BJ (cell line): ENCODE measurements at places on chromosomes 1 and 21.

- no peak for DNase-seq
These were observed 142.1 kb downstream of the MRPS6 start for GRCh38 chr21:34215501-34215900.

DNA sequence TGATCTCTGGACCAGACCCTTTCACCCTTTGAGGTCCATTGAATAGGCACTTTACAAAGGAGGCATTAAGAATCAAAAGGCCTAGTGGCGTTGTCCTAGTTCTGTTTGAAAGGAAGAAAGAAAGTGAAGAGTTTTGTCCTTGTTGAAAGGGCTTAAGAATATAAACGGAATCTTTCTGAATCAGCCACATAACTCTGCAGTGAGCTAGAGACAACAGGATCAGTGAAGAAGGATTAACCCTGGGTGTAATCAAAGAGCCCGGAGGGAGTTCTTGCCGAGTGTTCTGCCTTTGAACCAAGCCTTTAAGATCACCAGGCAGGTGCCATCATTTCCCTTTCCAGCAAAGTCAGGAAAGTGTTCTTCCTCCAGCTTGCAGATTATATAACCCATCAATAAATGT, 54.8 kb upstream of the CNTN2 start:
- no peak for DNase-seq

- no peak for DNase-seq
These were observed 60.7 kb downstream of the SH3GLB1 start for GRCh38 chr1:86765073-86765472.

- DNase-seq, result no peak
These were observed 11.7 kb downstream of the IFFO2 start for GRCh38 chr1:18944810-18945209.

DNA sequence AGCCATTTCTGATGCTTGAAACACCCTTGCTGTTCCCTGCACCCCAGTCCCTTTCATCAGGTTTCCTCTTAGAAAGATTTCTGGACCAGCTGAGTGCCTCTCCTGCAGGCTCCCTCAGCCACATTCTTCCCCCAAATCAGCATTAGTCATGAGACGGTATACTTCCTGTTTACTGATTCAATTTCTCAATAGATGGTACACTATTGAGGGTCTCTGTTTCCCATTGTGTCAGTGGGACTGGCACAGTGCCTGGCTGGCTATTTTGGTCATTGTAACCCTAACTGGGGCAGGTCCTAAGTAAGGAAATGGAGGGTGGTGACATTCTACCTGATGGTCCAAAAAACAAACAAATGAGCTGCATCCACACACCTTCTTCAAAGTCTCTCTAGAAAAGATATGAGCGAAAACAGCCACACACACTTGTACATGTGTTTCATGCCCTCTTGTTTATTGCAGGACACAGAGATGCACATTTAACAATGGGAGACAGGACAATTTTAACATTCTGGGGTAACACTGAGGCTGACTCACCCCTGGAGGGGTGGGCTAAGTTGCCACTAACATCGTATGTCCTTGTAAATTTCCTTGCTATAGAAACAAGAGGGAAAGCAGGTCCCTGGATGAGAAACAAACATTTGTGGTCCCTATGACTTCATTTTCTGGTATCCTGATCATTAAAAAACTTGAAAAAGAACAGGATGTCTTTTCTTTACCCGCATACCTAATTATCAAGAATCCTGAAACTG, 77.5 kb downstream of the RRAGC start:
- no peak for DNase-seq

- DNase-seq, result peak; percentile 12
These were observed 1004.0 kb downstream of the KCNT2 start for GRCh38 chr1:195604287-195604686.

DNA sequence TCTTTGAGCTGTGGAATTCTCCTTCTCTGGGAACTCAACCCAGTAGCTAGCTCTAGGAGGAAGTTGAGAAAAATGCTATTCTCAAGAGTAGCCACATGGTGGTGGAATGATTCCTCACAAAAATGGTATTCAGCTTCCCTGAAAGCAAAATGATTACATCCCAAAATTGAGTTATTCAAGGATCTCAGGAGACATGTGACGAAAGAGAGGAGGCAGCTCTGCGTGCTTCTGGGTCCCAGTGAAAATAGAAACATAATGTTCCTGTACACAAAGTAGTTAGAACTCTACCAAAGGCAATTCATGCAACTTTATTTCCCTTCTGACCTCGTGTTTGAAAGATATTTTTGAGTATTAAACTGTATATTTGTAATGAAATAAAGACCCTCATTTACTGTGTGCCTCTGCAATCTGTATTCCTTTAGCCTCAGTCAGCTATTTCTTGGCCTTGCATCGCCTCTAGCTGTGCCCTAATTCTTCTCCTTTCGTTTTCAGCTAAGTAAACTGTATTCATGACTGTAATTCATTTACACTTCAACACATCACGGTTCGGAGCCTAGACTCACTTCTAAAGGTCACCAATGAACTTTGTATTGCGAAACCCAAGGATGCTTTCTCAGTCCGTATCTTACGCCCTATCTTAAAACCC, 167.3 kb downstream of the FASLG start:
- DNase-seq, result peak; percentile 76

DNA sequence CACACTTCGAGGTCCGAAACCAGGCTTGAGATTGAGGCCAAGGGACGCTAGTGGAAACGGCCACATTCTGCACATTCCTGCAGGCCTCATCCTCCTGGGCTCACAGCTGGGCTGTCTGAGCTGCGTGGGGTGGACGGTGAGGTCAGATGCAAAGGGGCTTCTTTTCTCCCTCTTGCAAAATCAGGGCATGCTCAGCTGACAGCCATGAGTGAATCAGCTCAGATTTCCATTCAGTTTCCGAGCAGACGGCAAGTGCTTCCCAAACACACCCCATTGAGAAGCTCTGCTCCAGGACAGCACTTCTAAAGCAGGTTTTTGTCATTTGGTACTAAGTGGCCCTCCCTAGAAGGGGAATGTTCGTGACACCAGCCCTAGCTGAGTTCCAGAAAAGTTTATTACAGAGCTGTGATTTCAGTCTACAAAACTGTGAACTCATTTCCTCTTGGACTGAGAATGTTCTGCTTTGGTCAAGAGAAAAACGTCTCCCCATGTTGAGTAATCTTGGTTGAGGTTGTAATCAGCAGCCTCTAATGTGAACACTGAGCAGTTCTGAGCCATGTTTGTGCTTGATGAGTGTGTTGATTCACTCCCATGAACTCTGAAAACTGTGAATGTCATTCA, 10.0 kb downstream of the PDPN start:
- peak; percentile 81 for DNase-seq

- no peak for DNase-seq
These were observed 20.5 kb upstream of the ALG14 start for GRCh38 chr1:95093296-95093695.

GRCh38 chr1:13941315-13941714, 241.3 kb downstream of the PRDM2 start:
- no peak for DNase-seq

DNA sequence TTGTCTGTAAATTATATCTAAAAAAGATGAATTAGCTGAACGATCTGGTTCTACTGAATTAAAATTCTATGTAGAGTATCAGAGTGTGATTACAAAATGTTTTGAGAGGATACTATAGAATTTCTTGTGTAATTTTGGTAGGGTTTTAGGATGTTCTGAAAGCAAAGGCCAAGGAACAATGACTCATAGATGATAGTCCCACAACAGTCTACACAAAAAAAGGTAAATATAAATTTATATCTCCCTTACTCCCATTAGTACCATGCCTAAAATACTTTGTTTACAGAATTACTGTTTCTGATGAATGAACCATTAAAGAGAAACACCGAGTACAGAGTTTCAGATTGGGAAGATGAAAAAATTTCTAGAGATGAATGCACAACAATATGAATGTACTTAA, 9.5 kb downstream of the EDEM3 start:
- no peak for DNase-seq

DNA sequence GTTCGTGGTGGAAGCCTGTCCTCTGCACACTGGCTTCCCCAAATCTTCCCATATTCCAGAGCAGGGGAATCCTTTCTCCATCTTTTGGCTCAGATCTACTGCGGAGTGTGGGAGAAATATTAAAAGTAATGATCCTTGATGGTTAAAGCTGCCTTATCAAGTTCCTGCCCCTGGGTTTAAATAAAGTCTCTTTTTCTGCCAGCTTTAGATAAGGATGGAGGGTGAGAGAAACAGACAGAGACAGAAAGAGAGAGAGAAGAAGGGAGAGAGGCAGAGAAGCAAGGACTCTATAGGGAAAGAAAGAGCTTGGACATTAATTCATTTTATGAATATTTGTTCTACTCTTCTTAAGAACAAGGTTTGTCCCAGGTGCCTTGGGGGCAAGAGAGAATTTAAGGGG, 98.0 kb downstream of the KCNJ15 start:
- DNase-seq, result no peak

GRCh38 chr1:228752675-228753265, 17.5 kb downstream of the RHOU start:
- no peak for DNase-seq

GRCh38 chr1:225580238-225581099, 72.5 kb downstream of the ENAH start:
- DNase-seq, result no peak

DNA sequence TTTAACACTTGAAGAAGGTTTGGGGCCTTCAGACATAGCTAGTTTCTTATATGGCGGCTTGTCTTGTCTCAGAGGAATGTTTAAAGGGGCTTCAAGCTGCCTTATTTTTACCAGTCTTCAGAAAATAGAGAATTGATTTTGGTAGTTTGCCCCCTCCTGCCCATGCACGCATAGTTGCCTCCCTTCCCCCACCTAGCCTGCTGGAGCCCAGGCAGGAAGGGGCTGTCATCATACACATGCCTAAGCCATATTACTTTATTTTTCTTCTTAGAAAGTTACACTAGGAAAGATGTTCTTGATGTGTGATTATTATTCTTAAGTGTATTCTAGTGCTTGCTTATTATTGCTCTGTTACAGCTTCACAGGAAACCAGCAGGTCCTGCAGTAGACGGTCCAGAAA, 18.3 kb downstream of the PBX1 start:
- no peak for DNase-seq

DNA sequence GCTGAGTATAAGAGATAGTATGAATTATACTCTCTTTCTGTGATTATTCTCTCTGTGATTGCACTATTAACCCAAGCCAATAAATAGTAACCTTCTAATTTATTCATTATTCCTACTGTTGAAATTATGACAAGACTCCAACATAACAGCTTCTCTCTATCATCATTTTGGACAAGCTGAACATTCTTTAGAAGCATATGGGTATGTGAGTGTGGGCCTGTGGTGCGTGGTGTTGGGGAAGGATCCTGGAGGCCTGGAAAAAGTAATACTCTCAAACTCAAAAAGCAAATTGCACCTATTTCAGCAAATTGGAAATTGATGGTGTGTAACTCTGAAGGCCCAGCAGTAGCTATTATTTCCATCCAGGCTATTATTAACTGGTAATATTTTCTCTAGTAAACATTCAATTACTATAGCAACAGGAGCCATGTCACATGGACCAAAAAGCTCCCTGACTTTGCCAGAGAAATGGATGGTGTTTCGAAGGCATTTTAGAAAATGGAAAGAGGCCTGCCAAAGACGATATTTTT, 502.8 kb downstream of the LTN1 start:
- no peak for DNase-seq

DNA sequence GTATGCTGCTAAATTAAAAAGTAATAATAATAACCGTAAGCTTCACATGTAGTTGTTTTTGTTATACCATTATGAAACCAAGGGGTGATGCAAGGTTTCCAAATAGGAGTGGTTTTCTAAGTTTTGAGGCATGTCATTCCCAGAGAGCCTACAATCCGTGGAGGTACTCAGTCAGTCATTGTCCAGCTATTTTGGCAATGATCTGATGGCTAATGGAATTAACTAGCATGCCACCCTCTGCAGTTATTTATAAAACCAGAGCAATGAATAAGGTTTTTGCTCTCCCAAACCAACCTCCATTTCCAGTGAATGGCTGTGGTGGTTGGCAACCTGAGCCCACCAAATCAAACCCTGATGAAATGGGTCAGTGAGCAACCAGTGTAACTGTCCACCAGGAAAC, 106.4 kb downstream of the TBX15 start:
- DNase-seq, result no peak

DNA sequence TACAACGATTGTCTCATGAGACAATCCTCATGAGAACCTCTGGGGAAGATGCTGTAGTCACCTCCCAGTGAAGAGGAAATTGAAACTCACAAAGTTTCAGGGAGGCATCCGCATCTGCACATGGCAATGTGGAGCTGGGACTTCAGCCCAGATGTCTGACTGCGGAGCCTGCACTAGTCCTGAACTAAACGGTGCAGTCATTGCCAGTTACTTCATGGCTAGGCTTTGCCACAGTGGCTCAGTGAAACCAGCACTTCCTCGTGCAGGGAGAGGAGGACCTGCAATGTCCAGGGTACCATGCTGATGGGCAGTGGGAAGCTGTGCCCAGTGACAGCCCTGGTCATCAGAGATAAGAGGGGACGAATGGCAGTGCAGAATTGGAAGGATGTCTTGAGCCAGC, 40.7 kb upstream of the ETS2 start:
- DNase-seq, result no peak

- DNase-seq, result no peak
These were observed 639.7 kb upstream of the USP24 start for GRCh38 chr1:55854911-55855310.
